ENCODE measurements at places on chromosomes 1 and 21.

- no peak for DNase-seq
Observed at GRCh38 chr1:10851024-10852013, 54.9 kb upstream of the CASZ1 start.

- DNase-seq: no peak
Observed at GRCh38 chr1:50139339-50140181, 30.8 kb downstream of the ELAVL4 start.

- no peak for DNase-seq
Observed at GRCh38 chr1:115744646-115745275, 23.8 kb downstream of the CASQ2 start.

DNA sequence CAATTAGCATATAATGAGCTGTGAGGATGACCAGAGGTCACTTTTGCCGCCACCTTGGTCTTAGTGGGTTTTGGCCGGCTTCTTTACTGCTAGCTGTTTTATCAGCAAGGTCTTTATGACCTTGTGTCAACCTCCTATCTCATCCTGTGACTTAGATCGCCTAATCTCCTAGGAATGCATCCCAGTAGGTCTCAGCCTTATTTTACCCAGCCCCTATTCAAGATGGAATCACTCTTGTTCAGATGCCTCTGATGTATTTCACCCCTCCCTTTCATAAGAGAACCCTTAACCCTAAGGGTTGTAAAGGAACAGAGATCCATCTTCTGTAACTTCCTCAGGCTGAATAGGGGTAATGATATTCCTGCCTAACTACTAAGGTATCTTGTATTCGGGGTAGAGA lies 58.9 kb upstream of the PALMD start:
- DNase-seq: no peak

DNA sequence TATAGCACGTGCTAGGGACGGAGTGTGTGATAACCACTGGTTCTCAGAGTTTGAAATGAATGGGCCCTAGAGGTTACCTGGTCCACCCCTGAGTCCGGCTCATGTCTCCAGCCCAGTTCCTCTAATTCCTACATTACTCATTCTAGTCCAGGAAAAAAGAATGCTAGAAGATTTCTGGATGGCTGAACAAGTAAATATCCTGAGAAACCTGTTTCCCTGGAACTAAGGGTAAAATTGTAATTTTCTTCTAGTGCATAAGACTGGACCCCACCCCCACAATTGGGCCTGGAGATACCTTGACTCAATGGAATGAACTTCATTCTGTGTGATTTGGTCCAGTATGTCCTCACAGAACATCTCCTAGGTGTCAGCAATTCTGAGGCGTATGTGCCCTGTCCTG lies 208.4 kb downstream of the TRABD2B start:
- DNase-seq: no peak

DNA sequence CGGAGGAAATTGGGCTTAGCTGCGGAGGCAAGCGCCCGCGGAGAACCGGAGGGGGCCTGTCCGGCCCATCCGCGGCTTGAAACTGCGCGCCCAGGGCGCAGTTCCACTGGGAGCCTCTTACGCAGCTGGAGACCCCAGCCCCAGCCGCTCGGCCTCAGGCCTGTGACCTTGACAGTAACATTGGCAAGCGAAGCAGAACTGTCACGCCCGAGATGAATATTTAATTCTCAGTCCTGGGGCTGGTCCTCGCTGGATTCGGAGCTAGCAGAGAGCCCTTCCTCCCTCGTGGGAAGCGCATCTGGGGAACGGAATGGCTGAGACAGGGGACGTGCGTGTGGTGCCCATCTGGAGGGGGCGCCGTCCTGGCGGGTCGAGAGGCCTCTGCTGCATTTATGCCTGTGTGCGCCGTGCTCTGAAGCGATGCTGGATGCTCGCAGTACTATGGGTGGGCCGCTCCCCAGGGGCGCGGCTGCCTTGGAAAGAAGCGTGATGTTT lies 928 bp downstream of the SLC6A17 start:
- no peak for DNase-seq

DNA sequence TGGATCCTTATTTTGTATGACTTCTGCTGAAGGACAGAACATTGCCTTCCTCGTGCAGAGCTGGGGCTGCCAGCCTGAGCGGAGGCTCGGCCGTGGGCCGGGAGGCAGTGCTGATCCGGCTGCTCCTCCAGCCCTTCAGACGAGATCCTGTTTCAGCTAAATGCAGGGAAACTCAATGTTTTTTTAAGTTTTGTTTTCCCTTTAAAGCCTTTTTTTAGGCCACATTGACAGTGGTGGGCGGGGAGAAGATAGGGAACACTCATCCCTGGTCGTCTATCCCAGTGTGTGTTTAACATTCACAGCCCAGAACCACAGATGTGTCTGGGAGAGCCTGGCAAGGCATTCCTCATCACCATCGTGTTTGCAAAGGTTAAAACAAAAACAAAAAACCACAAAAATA lies 27.5 kb upstream of the KDM4A start:
- no peak for DNase-seq

- no peak for DNase-seq
Observed at GRCh38 chr1:3184666-3185065, 115.7 kb downstream of the PRDM16 start.

DNA sequence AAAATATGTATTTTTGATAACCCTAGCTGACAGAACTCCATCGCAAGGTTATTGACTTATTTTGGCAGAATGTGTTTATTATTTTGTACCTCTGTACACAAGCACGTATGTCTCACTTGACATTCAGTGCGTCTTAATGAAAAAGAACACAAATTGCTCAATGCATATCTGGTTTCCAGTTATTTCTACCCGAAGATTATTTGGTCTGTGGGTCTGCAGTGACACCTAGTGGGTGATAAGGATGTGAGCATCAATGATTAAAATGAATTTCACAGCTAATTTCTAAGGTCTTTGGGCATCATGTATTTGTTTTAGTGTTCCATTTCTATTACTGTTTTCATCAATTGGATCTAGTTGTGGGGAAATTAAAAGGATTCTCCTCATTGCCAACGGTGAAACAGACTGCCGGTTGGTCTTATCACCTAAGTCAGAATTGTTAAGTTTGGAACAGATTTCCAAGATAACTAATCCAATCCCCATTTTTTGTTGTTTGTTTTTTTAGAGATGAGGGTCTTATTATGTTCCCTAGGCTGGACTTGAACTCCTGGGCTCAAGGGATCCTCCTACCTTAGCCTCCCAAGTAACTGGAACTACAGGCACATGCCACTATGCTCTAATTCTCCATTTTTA lies 13.9 kb downstream of the DDX20 start:
- DNase-seq: peak; percentile 69
